ENCODE measurements at places on chromosomes 1 and 21. TPM values are rescaled to one million over a fixed set of nuclear protein-coding genes. Genes with fewer than 3 reads are reported as not detected.

HMGCS2 gene
- 34.7 TPM for total RNA-seq

DNA sequence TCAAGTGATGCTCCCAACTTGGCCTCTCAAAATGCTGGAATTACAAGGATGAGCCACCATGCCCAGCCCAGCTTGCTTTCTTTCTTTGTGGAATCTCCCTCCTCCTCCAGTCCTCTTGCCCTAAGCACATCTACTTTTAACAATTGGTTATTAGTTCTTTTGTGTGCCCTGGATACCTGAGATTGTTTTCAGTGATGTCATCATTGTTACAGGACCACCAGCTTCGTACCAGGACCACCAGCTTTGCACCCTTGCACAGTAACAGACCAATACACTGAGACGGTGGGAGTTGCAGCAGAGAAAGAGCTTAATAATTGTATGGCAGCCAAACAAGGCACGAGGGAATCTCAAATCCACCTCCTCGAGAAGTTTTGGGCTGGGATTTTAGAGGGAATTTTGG, 71.3 kb downstream of the CNIH3 start:
- DNase-seq = no peak

PCBP3 gene
- 7.3 TPM for total RNA-seq

DNA sequence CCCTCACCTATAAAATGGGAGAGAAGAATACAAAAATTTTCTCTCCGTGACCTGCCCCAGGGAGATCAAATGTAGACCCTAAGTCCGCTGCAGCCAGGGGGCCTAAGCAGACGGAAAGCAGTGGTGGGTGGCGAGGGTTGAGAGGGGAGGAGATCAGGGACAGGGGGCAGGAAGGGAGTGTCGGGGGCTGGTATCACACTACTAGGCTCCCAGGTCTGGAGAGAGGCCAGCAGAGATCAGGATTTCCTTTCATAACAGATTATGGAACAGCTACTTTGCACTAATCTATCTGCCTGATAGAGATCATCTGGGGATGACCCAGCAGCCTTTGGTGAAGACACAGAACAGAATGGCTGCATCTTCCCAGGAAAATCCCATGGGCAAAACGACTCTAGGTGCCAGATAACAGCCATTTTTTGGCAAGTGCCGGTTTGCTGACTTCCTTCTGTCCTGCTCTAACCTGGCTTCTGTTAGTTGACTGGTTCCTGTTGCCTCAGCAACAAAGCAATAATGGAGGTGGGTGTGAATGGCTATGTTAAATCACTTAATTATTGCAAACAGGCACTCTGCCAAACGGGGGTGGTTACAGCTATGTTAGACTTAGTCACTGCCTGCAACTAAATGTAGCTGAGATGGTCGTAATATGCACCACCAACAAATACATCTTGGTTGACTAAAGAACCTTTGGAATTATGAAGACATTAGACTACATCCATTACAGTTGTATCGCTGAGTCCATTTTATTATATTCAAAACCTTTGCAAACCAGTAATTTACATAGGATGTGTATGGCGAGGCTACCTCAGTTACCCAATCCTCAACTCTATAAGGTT, 30.0 kb upstream of the EPS8L3 start:
- peak; percentile 78 for DNase-seq

- DNase-seq = no peak
These were observed 120.6 kb downstream of the LYPLAL1 start for GRCh38 chr1:219294251-219294650.
